ENCODE measurements at places on chromosomes 6 and 20.

GRCh38 chr6:108960601-108961000 lies 112.4 kb downstream of the ARMC2 start:
- DNase-seq = no peak

- no peak for DNase-seq
Measured at GRCh38 chr6:29791786-29792122, 35.9 kb upstream of the HLA-G start.

- DNase-seq = no peak
Measured at GRCh38 chr6:45759472-45759810, 256.2 kb downstream of the CLIC5 start.

GRCh38 chr6:7424967-7425807 lies 35.6 kb downstream of the RIOK1 start:
- DNase-seq = peak; percentile 62

DNA sequence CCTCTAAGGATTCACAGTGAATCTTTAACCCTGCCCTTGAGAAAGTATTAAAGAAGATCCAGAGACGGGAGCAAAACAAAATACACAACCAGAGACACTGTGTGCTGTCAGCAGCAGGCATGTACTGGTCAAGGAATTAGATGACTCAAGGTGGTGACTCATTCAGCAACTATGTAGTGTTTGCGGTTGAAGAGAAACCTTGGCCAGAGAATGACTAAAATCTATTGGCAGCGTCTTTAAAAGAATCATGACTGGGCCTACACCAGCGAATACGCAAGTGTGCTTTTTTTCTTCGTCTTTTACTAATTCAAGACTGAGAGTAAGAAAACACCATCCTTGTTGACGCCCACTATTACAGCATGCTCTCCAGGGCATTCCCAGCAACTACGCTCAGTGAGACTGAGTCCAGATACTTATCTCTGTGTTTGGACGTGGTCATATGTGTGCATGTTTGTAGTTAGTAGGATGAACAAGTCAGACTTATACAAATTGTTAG lies 72.4 kb upstream of the BACH2 start:
- no peak for DNase-seq

- no peak for DNase-seq
Measured at GRCh38 chr20:23131766-23132165, 45.6 kb upstream of the CD93 start.

DNA sequence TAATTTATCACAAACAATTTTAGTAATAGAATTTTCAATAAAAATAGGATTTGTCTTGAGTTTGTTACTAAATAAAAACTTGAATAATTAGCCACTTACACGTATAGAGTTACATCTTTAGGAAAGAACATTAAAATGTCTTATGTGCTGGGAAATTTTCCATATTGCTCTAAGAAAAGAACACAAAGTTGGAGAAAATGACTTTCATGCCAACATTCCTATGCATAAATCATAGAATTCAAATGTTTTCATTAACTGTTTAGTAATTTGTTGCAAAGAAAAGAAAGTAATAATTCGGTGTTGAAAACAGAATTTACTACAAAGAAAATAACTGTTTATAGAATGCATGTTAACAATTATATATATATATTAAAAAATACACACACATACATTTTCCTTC lies 4.7 kb upstream of the TBC1D32 start:
- DNase-seq = no peak

DNA sequence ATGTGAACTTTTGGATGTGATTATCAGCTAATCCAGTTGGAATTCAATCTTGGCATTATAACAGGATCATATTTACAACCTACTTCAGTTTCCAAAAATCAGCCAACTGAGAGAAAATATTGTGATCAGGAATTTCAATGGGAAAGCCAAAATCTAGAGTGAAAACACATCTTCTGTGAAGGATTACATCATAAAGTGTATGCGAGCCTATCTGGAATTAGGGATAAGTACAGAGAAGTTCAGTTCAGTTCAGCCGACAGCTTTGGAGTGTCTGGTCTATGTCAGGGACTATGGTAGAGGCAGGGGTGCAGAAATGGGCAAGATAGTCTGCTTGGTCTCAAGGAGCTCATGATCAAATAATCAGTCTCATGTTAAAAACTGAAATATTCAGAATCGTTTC lies 12.3 kb upstream of the PRIM2 start:
- no peak for DNase-seq

GRCh38 chr6:150146436-150146835 lies 3.6 kb downstream of the PPP1R14C start:
- no peak for DNase-seq

GRCh38 chr6:133756078-133756695 lies 132.7 kb upstream of the TCF21 start:
- no peak for DNase-seq

GRCh38 chr6:154478701-154479060 lies 31.8 kb downstream of the CNKSR3 start:
- no peak for DNase-seq

DNA sequence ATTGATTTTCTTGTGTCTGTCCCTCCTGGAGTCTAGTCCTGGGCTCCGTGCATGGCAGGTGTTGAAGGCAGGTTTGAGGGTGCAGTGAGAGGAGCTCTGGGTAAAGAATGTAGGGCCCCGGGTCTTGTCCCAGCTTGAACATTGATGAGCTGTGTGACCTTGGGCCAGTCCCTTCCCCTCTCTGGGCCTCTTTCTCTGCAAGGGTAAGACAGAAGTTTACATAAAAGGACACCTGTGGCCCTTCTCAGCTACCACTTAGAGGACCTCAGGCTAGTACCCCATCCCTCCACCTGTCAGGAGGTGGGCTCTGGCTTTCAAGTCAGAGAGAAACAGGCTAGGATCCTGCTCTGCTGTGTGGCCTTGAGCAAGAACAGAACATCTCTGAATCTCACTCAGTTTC lies 55.3 kb upstream of the CTNNBL1 start:
- no peak for DNase-seq

DNA sequence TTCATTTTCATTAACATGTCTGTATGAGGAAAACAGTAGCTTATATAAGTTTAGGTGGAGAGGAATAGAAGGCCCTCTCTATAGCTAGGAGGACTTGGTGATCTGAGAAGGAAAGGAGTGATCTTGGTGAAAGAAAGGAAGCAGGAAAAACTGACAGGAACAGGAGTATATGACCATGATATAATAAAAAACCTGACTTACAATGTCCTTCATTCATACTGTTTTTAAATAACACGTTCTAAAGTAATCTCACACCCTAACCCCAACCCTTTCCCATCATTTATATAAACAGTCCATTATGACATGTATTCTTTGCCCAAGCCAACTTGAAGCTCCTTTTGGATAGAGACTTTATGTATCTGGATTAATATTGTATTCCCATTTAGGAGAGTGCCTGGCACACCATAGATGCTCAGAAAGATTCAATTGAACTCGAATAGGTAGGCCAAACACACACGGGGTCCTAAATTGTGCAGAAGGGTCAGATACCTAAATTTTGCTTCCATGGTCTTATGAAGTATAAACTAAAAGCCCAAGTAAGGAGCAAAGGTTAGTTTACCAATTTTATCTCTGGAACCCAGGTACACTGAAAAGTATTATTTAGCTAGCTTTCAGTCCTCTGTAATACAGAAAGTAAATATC lies 75.9 kb downstream of the OR2B2 start:
- DNase-seq = no peak

GRCh38 chr6:14826456-14826855 lies 419.4 kb upstream of the JARID2 start:
- no peak for DNase-seq

DNA sequence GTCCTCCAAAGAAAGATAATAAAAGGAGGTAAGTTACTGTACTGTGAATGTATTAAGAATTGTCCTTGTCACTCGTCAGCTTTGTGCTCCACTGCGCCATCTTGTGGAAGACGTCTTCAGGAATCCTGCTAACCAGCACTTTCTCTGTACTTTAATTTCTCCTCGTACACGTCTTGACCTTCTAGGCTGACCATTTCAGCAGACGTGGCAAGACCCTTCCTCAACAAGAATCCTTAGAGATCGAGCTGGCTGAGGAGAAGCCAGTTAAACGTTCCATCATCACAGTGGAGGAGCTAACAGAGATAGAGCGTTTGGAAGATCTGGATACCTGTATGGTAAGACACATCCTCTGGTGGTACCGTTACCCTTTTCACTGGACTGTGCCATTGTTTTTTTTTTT lies 95.5 kb upstream of the SCGN start:
- peak; percentile 36 for DNase-seq

GRCh38 chr6:95767897-95768463 lies 190.6 kb downstream of the MANEA start:
- DNase-seq = no peak

GRCh38 chr6:38273325-38273724 lies 366.4 kb downstream of the BTBD9 start:
- no peak for DNase-seq

- DNase-seq = no peak
Measured at GRCh38 chr6:10947966-10948365, 61.1 kb downstream of the SYCP2L start.

DNA sequence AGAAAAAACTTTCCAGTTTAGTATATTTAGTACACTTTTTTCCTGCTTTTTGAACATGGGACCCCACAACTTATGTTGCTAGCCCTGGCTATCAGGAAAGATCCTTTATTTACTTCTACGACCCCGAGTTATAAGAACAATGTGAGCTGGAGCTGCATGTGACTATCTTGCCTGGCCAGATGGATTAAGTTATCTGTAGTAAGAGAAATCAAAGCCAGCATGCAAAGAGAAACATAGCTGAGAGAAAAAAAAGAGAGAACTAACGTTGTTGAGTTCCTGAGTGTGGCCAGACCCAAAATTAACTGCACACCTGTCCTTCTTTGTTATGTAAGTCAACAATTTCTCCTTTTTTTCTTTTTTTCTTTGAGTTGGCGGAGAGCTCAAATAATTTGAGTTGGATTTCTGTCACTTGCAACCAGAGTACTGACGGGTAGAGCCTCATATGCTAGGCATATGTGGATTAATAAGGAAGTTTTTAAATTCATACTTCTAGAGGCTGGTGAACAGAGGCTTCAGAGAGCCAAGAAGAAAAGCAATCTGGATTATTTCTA lies 219.5 kb downstream of the HACE1 start:
- no peak for DNase-seq

- DNase-seq = no peak
Measured at GRCh38 chr6:13796781-13797180, 17.6 kb downstream of the MCUR1 start.
